ENCODE measurements at places on chromosomes 1 and 21.

DNA sequence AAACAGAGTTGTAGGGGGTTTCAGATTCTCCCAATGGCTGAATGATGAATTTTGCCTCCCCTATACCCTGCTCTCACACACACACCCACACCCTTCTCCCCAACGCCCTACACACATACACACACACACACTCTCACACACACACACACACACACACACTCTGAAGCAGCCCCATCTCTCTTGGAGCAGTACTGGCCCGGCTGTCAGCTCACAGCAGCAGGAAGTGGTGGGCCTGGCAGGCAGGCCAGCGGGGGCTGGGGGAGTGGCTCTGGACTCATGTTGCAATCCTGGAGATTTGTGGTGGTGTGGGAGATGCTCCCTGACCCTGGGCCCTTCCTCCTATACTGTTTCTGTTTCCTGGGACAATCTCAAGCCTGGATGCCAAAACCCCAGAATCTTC is 2.2 kb downstream of the IKBKE start:
- no peak for DNase-seq

- DNase-seq = no peak
Observed at GRCh38 chr21:16538936-16539440, 809.2 kb downstream of the USP25 start.

- DNase-seq = no peak
Observed at GRCh38 chr1:26785611-26786436, 1.9 kb upstream of the PIGV start.

DNA sequence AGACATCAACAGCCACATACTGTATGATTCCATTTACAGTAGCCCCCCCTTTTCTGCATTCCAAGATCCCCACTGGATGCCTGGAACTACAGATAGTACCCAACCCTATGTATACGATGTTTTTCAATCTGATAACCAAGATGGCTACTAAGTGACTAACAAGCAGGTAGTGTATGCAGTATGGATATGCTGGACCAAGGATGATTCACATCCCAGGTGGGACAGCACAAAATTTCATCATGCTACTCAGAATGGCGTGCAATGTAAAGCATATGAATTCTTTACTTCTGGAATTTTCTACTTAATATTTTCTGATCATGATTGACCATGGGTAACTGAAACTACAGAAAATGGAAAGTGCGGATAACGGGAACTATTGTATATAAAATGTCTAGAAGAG is 30.0 kb upstream of the MRPS6 start:
- no peak for DNase-seq

GRCh38 chr1:156140879-156141707 is 12.3 kb upstream of the SEMA4A start:
- DNase-seq = no peak

DNA sequence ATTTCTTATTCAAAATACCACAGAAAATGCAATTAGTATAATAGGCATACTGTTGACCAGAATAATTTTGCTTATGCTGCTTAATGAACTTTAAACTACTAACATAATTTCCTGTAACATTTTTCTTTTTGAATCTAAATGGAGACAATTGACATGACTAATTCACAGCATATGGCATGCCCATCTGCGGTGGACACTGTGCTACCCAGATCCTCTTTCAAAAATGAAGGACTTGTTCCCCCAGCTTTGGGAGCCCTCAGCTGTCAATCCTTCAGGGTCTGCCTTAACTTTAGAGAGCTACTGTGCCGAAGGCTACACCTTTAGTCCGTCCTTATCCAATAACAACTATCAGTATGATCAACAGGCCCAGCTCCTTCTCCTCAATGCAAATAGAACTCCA is 789.0 kb downstream of the PLA2G4A start:
- no peak for DNase-seq

DNA sequence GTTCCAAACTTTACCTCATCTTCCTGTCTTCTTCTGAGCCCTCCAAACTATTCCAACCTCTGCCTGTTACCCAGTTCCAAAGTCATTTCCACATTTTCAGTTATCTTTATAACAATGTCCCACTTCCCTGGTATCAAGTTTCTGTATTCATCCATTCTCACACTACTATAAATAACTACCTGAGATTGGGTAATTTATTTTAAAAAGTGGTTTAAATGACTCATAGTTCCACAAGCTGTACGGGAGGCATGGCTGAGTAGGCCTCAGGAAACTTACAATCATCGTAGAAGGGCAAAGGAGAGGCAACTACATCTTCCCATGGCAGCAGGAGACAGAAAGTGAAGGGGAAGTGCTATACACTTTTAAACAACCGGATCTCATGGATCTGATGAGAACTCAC is 428.5 kb upstream of the RGS18 start:
- DNase-seq = no peak

- DNase-seq = no peak
Observed at GRCh38 chr1:40362199-40362598, 11.3 kb upstream of the SMAP2 start.

- DNase-seq = no peak
Observed at GRCh38 chr21:24375201-24375600, 1232.1 kb downstream of the MRPL39 start.

GRCh38 chr1:4527819-4528218 is 126.6 kb upstream of the AJAP1 start:
- no peak for DNase-seq

GRCh38 chr1:54567961-54568360 is 19.9 kb downstream of the ACOT11 start:
- DNase-seq = no peak

- DNase-seq = no peak
Observed at GRCh38 chr1:209611771-209612570, 28.5 kb downstream of the CAMK1G start.

GRCh38 chr1:41641941-41642527 is 157.6 kb upstream of the EDN2 start:
- no peak for DNase-seq

- DNase-seq = no peak
Observed at GRCh38 chr1:36411674-36412648, 14.3 kb upstream of the LSM10 start.

DNA sequence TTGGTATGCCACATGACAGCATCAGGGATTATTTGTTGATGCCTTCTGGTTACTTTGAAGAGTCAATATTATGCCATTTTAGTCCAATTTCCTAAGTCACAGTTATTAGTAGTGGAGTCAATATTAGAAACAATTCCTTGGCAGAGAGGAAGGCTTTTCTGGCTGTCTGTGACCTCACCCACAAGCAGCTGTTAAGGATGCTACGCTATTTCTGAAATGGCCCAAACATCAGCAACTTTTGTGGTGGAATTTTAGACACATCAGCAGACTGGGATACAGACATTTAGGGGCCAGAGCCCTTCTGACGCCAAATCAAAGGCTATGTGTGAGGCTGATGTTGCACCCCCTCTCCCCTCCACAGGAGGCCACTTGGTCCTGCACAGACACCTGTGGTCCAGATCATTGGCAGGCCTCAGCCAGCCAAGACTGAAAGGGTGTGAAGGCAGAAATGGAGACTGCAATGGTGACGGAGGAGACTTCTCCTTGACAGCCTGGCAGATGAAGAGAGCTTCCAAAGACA is 9.2 kb upstream of the RXRG start:
- no peak for DNase-seq

DNA sequence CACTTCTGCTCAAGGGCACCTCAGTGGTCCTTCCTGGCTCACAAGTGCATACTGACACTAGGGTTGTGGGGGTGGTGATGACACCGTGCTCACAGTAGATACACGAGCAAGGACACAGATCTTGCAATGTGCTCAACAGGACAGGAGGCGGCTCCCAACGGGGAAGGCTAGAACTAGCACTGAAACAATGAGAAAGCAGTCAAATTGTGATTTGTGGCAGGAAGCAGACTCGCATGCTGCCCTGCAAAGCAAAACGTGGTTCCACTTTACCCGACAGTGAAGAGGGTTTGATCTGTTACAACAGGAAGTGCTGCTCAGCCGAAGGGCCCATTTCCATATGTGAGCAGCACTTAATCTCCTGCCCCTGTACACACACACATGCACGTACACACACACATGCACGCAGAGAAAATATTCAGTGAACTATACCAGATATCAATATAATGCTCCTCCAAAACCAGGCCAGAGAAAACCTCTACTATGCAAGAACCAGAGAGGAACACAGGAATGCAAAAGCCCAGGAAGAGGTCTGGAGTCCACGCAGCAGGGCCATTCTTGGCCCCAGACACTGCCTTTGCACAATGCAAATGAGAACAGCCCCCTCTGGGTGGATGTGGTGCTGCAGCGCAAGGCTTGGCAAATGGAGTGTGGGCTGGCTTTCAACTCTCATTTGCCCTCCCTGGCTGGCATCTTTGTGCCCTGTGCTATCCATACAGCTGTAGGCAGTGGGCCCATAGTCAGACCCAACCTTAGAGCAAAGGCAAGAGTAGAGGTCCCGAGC is 47.1 kb downstream of the KANK4 start:
- DNase-seq = no peak

DNA sequence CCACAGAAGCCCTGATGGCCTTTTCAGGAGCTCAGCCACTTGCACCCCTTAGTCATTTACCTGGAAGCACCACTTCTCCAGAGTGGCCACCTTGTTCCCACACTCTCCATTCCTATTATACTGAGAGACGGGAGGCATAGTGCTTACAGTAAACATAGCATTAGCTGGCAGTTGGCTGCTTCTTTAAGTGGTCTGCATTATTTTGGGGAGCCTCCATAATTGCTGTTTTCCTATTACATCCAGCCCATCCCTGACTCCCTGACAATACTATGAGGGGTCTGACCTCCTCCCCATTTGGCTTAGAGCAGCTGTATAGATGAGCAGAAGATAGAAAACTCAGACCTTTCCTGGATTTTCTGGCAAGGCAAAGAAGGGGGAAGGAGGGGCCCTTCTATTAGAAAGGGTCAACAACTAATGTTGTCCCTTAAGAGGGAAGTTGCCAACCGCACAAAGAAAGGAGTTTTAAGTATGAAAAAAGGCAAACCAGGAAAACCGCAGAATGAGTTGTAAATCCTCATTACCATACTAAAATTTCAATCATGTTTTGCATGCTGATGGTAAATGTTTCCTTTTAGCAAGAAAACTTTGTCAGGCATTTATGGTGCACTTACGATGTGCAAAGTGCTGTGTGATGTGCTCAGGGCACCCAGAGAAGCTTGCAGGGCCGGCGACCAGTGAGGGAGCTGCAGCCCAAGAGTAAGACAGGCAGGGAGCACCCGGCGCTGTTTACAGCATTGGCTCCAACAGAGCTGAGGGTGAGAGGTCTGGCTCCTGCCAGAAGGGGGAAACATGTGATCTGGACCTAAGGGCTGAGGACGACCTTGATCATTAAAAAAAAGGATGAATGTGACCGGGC is 167.3 kb downstream of the ZZZ3 start:
- DNase-seq = no peak

DNA sequence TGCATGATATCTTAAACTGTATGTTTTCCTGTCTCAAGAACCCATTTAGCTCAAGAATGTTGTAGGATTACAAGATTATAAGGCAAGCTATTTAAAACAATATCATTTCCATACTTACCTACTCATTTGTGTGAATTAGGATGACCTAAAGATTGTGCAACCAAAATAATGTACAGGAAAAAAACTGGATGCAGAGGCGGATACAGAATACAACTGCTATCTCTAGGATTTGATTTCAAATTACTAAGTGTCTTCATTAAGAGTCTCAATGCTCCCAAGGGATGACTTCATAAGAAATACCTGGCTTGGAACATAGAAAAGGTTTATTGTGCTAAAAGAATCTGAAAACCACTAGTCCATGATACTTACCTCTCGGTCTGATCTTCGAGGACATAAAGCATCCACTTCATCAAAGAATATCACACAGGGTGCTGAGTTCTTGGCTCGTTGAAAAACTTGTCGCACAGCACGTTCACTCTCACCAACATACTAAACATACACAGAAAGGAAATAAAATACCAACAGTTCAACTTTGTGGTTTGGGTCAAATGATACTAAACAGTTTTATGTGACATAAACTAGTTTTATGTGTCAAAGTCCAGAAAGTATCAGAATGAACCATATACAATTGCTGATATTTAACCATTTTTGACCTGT is 54.9 kb downstream of the NVL start:
- DNase-seq = no peak

DNA sequence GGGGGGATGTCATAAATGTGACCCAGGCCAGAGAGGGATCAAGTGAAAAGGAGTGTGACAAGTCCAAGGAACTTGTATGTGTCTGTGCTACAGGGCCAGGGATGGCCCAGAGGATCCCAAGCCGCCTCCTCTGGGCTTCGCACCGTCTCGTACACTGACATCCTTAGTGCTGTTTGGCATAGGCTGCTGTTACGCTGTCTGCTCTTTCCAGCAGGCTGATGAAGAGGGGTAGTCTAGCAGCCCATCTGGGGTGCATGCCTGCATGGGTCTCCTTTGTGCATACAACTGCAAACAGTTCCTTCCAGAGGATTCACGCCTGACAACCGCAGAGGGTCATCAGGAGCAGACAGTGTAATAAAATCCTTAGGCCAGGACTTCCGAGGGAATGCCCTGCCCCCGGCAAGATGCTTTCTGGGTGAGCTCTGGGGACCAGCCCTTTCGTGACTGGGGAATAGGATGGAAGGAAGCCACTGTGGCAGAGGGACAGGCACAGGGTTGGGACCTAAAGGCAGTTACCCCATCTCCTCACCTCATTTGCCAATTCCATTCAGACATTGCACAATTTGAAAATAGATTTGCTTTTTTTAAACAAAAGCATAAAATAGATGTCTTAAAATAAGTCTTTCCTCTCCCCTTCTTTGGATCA is 6.3 kb upstream of the GOLT1A start:
- DNase-seq = no peak

GRCh38 chr21:38958323-38958705 is 152.6 kb downstream of the ETS2 start:
- DNase-seq = no peak

DNA sequence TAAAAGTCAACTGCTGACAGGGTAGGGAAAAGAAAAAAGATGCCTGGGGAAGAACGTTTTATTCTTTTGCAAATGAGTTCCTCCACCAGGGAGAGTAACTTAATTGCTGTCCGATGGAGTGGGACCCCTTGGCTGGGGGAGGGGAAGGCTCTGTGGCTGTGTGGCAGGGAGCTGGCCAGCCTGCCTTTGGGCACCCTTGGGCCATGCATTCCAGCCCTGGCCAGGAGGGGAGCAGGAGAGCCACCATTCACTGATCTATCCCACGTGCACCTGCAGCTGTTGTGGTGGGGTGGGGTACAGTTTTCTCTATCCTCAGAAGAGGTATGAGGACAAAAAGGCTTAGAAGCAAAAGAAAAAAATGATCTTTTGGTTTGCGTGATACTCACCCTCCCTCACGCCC is 116.9 kb downstream of the KCNK1 start:
- DNase-seq = no peak

DNA sequence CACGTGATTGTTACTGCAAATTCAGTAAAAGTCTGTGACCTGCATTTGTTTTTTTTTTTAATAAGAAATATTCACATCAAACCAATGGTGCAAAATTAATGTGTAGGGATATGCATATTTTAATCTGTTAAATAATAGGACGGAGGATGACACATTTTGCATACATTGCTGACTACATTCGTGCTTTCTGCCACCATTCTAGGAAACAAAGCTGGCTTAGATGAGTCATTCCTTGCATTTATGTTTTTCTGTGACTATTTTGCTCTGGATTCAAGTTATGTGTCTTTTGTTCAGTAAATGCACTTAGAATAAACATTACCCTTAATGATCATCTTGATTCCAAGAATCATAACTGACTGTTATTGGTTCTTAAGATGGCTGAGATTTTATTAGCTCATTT is 23.9 kb upstream of the CYYR1 start:
- no peak for DNase-seq

Data from mesothelial cell of epicardium (in vitro differentiated cells).